ENCODE measurements at places on chromosomes 5 and 9.

DNA sequence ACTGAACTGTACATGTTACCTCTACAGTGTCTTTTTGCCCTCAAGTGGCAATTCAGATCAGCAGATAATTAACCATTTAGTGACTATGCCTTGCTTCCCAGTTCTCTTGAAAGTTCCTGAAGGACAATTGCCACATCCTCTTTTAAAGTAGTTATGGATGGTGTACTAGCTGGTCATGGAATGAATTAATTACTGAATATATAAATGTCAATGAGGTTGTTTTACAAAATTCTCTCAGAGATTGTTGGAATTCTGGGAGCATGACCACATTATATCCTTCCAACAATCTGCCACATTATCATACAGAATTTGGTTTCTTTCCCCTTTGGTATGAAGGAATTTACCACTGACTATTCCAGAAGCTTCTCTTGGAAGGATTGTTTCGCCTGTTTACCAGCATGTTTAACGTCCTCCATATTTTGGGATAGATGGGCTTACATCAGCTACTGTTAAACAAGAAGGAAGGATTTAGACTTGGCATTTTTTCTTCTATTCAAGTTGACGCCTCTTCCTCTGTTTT is 176.4 kb downstream of the CD180 start:
- no peak for DNase-seq

- DNase-seq: no peak
Observed at GRCh38 chr5:65611524-65611923, 12.6 kb downstream of the TRIM23 start.

DNA sequence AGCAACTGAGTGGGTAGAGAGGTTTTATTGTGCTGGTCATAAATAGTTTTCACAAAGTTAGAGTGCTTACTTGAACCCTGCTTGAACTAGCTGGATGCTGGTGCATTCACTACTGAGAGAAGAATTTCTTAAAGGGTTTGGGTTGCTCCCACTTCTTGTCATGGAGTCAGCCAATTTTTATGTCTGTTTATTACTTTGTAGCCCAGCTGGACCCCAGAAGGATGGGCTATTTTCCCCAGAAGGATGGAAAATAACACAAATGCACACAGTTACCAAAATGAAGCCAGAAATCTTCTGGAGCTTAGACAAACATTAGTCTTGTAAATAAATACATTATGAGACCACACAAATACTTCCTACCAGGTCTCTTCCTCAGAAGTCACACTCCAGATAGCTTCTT is 480.8 kb upstream of the TNC start:
- no peak for DNase-seq

DNA sequence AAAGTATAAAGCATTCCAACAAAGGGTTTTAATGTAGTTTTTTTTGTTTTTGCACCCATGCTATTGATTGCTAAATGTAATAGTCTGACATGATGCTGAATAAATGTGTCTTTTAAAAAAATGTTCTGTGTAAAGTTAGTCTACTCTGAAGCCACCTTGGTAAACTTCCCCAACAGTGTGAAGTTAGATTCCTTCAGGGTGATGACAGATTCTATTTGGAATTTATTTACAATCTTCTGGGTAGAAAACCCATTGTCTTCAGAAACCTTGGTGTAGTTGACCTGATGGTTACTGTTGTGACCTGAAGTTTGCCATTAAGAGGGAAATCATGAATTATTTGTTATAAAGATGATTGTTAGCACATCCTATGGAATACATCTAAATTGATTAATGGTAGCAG is 64.7 kb upstream of the TRPC7 start:
- DNase-seq: no peak

DNA sequence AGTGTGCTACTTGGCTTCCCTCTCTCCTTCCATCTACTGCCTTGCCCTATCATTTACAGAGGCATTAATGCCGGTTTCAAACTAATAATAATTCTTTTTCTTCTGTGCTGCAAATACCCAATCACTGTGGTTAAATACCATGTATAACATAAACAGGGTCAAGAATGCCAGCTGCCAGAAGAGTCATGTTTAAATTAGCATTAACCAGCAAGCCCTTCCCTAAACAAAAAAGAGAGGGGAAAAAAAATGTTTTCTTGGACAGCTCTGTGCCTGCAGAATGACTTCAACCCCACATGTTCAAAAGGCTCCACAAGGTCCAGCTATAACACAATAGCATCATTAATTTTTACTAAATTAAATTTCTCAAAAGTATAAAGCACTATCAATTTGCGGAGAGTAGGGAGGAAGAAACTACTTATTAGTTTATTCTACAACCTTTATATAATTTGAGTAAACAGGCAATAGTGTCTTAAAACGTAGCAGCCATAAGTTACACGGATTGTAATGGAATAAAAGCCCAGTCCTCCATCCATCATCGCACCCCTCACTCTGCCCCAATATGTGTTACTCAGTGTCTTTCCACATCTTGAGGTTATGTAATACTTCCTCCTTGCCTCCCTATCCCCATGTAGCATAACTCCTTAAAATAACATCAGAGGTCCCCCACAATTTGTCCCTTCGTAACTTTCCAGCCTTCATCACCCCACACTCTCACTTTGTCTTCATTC is 3.9 kb downstream of the LPAR1 start:
- DNase-seq: no peak

- no peak for DNase-seq
Observed at GRCh38 chr9:121568343-121569265, 69.0 kb upstream of the GGTA1 start.

GRCh38 chr9:93134740-93135444 is 841 bp upstream of the NINJ1 start:
- DNase-seq: no peak

- no peak for DNase-seq
Observed at GRCh38 chr5:57033103-57033502, 81.2 kb upstream of the MIER3 start.

All from activated T-helper 1 cell treated with anti-CD3 and anti-CD28 coated beads, Interleukin-2, amount 50 U/mL, for 16 hours (primary cell).